ENCODE measurements at places on chromosomes 11 and 22.

GRCh38 chr22:24188705-24189248 lies 7.5 kb downstream of the SUSD2 start:
- DNase-seq = no peak

- peak; percentile 19 for DNase-seq
Observed at GRCh38 chr11:73538381-73538872, 59.5 kb downstream of the FAM168A start.

GRCh38 chr11:104043678-104044239 lies 7.3 kb downstream of the DDI1 start:
- DNase-seq = no peak

- DNase-seq = no peak
Observed at GRCh38 chr22:40673017-40673416, 6.3 kb upstream of the MCHR1 start.

GRCh38 chr11:60338053-60338452 lies 11.0 kb downstream of the MS4A6E start:
- no peak for DNase-seq

GRCh38 chr22:48743601-48744282 lies 1083.9 kb downstream of the BRD1 start:
- peak; percentile 4 for DNase-seq

GRCh38 chr11:100687630-100688395 lies 725 bp downstream of the ARHGAP42 start:
- DNase-seq = peak; percentile 66

GRCh38 chr11:64090806-64091516 lies 55.2 kb downstream of the FLRT1 start:
- DNase-seq = peak; percentile 46

DNA sequence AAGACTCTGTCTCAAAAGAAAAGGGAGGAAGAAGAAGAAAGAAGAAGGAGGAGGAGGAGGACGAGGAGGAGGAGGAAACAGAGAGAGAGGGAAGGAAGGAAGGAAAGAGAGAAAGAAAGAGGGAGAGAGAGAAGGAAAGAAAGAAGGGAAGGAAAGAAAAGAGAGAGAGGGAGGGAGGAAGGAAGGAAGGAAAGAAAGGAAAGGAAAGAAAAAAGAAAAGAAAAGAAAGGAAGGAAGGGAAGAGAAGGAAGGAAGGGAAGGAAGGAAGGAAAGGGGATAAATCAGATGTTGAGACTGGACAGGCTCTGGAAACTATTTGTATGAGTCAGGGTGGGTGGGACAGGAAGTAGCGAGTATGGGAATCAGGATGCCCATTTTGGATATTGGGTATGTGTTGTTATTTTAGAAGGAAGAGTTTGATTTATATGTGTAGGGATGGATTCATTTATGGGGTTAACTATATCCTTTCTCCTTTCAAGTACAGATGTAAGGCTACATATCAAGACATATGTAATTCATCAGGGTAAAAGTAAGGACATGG lies 6.0 kb upstream of the RPL3 start:
- DNase-seq = no peak

DNA sequence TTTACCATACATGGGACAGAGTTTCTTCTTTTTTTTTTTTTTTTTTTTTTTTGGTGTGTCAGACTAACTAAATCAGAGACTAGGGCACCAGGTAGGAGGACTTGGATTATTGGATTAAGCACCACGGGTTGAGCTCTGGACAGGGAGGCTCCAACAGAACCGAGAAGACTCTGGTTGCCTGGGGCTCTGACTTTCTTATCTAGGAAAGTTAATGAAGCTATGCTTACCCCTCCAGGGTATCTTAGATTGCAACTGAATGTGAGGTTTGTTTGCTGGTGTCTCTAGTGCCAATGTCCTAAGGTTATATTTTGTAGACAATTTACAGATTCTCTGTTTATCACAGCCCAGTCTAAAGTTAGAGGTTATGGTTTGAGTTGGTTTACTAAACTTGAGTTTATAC lies 18.1 kb downstream of the ETS1 start:
- DNase-seq = no peak

GRCh38 chr22:44549701-44550100 lies 51.7 kb upstream of the RTL6 start:
- no peak for DNase-seq

DNA sequence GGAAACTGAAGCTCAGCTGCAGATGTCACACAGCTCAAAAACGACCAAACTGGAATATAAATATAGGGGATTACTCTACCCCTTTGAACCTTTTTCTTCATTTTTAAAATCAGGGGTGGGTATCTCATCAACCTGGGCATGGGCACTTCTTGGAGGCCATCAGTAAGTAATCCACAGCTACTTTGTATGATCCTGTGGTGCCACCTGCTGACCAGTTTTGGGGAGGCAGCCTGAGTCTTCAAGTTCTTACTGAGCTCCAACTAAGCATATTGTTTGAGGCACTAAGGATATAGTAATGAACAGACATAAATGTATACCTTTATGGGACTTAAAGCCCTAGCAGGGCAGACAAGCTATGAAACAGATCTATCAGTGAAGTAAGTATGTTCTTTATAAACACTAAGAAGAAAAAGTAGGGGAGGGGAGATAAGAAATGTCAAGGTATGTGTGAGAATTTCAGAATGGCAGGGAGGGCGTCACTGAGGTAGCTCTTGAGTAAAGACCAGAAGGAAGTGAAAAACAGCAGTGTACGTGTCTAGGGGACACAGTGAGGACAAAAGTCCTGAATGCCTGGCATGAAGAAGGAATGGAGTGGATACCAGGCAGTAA lies 18.4 kb downstream of the TUB start:
- peak; percentile 72 for DNase-seq

- DNase-seq = no peak
Observed at GRCh38 chr11:119377961-119378667, 3.4 kb downstream of the USP2 start.

GRCh38 chr22:49550141-49550430 lies 277.6 kb downstream of the BRD1 start:
- no peak for DNase-seq

- DNase-seq = peak; percentile 46
Observed at GRCh38 chr11:72454791-72455190, 20.5 kb upstream of the CLPB start.

DNA sequence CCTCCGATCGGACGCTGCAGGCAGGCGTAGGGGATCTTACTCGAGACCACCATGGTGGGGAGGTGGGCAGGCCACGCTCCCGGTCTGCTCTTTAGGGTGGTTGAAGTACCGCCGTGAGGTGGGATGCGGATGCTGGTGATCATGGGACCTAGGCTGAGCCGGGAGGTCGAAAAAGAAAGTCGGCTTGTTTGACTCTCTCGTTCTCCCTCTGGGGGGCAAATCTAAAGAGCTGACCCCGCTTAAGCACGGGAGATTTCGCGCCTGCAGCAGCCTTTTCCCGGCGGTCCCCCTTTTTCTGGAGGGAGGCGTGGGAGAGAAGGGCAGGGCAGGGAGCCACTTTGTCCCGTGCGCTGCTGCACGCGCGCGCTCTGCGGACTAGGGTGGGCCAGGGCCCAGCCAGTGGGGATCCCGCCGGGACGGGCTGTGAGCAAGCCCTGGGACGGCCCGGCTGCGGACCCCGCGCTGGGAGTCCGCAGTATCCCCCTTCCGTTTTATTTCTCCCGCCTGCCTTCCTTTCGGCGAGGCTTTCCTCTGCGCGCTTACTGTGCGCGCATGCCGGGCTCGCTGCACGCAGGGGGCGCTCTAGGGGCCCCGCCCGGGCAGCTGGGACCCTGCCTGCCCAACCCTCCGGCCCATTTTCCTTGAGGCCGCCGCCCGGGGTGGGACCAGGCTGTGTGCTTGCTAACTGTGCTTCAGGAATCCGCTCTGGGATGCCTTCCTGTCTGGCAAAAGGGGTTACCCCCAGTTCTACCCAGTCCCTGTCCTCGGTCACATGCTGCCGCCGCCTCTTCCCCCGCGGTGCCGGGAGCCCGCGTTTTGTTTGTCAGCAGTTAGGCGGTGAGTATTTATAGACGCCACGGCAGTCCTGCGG lies 81.0 kb downstream of the PRR5L start:
- DNase-seq = peak; percentile 83

- no peak for DNase-seq
Observed at GRCh38 chr22:39655831-39656230, 85.3 kb downstream of the CACNA1I start.

DNA sequence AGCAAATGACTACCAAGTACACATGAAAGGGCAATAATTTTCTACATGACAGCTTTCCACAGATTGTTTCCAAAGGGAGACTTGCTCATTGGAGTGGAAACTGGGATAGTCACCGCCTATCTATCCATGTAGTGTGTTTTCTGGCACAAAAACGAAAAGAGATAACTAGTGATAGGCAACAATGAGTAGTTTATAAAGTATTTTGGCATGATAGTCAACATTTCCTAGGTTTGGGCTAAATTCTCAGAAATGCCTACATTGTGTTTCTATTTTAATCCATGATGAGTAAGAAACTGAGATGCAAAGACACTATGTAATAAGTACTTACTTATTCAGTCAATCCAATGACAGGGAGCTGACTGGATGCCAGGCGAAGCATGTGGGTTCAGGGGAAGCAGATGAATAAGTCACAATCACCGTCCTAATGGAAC lies 1129.1 kb downstream of the DLG2 start:
- DNase-seq = no peak

GRCh38 chr11:127470306-127470884 lies 469.8 kb upstream of the KIRREL3 start:
- DNase-seq = peak; percentile 24

DNA sequence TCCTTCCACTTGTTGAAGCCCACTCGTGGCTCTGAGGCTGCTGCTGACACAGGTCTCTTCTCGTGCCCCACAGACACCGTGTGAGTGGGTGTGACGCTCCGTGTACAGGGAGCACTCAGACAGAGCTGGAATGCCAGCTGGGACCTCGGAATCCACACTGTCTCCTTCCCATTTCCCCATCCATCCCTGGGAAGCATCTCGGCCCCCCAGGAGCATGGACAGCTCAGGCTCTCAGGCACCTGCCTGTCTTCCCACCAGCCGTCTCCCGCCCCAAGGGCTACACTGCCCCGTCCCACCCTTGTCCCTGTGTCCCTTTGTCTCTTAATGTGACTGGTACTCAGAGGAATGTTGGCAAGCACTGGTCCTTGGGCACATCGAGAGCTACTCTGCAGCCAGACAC lies 63.8 kb downstream of the ARHGAP8 start:
- DNase-seq = no peak

DNA sequence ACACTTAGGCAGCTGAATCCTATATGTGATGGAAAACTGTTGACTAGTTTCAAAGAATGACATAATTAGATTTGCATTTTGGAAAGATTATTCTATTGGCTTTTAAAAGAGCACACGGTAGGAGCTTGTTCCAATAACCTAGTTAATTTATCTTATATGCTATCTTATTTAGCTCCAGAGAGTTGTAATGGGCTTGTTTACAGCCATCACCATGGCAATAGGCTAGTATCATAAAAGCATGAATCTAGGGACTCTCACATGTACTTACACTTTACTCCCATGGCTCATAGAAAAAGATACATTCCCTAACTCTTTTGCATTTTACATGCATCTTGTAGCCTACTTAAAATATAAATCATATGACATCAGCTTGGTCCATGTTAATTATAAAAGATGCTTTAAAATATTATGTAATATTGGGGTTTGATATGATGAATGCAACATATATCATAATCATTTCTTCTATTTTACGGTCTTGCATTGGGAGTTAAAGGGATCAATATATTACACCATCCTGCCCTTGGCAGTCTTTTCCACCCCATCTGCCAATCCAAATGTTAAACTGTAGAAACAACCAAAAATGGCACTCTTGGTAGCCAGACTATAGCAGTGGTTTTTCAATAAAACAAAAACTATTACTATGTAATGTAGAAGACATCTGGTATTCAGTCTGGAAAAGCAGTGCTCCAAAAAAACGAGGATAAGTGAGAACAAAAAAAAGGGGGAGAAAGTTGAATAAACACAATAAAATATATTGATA lies 2254.0 kb downstream of the LRRC4C start:
- no peak for DNase-seq

DNA sequence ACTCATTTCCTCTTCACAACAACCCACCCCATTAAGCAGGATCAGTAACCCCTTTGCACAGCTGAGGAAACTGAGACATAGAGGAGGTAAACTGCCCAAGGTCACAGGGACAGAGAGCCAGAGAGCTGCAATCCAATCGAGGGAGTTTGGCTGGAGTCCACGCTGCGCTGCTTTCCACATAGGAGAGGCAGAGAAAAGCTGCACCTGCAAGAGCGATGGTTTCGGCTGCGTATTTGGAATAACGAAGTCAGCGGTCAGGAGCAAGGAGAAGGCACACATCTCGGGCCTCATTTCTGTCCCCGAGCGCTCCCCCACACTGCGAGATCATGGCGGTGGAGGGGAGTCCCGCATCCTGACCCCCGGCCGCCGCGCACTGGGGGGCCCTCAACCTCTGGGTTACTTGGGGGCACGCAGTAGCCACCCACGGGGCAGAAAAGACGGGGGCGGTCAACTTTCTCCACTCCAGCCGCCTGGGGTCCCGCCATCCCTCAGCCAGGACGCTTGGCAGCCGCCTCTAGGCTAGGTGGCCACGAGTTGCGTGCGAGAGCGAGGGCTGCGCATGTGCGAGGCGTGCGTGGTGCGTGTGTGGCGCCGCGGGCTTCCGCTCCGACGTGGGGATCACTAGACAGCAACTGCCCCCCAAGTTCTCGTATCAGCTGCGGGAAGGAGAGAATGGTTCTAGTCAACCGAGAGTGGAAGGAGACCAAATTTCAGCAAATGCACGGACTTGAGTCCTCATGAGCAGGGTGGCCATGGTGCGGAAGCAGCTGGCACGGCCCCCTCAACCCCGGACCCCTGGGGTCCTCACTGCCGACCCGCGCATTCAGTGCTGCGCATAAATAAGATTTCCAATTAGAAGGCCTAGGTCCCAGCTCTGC lies 42.3 kb upstream of the CLDN5 start:
- DNase-seq = no peak

DNA sequence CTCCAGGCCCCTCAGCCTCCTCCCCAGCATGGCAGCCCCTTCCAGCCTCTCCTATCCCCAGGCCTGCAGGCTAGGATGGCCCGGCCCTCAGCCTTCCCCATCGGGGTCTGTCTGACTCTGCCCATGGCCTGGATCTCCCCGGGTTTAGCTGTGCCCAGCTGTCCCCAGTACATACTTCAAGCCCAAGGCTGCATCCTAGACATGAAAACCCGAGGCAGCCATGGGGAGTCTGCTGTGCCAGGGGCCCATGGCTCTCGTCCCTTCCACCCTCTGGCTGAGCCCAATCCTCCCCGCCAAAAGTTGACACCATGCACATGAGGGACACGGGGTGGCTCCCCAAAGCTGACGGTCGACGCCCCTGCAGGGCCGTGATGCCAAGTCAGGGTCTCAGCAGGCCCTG lies 22.2 kb upstream of the FADD start:
- no peak for DNase-seq

GRCh38 chr11:88357323-88358039 lies 19.9 kb upstream of the CTSC start:
- DNase-seq = no peak

GRCh38 chr11:77503006-77503405 lies 29.1 kb upstream of the PAK1 start:
- DNase-seq = no peak

- no peak for DNase-seq
Observed at GRCh38 chr22:49815641-49816091, 12.0 kb downstream of the BRD1 start.

- no peak for DNase-seq
Observed at GRCh38 chr11:47408598-47409439, 429 bp downstream of the SLC39A13 start.

GRCh38 chr11:64118876-64119665 lies 46.8 kb downstream of the MACROD1 start:
- DNase-seq = no peak

GRCh38 chr11:79028225-79028624 lies 412.6 kb downstream of the TENM4 start:
- DNase-seq = no peak
